Dorsolateral prefrontal cortex (tissue), 122 donors: ENCODE measurements at places on chromosomes 6 and 20. TPM values are rescaled to one million over a fixed set of nuclear protein-coding genes. Genes with fewer than 3 reads are reported as not detected.

- no peak for DNase-seq
Measured at GRCh38 chr6:31300797-31301196, 28.9 kb upstream of the HLA-C start.

DNA sequence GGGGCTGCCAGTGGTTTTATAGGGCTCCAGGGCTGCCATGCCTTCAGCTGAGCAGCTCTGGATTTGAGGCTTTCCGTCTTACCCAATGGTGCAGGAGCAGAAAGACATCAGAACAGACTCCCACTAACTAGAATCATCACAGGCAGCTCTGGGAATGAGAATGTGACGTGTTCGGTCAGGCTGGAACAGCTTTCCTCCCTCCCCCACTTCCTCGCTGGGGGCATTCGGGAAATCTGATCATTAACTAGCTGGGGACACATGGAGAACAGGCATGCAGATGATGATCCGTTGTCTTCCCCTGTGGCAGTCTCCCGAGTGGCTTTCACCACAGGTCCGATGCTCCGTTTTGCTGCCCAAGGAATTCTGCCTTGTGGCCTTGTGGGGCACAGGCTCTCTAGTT, 5.5 kb upstream of the MTG2 start:
- DNase-seq: no peak

DNA sequence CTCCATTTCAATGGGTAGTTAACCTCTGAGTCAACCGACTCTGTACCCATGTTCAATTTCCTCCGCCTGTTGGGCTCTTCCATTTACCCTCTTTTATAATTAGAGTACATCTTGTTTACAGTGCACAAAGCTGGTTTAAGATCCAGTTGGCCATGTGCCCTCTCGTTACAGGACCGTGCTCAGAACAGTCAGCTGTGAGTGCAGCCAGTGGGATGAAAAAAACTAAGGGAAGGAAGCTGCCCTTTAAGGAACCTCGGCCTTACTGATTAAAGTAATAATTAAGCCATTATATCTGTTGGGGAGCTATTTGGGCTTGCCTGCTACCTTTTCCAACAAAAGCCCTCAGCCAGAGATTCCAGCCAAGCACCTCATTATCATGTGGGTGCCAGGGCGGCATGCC, 68.8 kb downstream of the TMEM170B start:
- DNase-seq: no peak

DNA sequence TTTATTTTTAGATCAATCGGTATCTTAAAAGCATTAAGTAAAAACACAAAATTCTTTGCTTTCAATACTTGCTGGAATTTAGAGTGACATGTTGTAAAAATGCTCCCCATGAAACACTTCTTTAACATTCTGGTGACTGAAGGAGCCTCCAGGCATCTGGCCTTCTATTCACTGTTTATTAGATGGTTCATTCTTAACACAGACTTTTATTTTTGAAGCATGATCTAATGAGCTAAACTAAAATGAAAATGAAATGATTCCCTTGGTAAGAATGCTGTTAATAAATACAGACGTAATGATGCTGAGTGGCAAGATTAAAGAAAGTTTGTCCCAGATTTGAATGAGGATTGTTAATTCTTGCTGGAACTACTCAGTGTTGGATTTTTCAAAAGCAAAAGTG, 698.4 kb downstream of the TENT5A start:
- DNase-seq: no peak

- DNase-seq: no peak
Measured at GRCh38 chr20:20498076-20498861, 130.4 kb downstream of the INSM1 start.

GRCh38 chr6:166351715-166352285, 9.5 kb upstream of the SFT2D1 start:
- no peak for DNase-seq

DNA sequence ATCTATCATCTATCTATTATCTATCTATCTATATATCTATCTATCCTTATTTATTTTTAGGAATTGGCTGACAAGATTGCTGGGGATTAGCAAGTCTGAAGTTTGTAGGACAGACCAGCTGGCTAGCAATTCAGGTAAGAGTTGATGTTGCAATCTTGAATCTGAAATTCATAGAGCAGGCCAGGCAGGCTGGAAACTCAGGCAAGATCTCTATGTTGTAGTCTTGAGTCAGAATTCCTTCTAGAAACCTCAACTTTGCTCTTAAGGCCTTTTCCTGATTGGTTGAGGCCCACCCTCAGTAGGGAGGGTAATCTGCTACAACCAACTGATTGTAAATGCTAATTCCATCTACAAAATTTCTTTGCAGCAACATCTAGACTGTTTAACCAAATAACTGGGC, 19.2 kb downstream of the MAPK13 start:
- DNase-seq: no peak

DNA sequence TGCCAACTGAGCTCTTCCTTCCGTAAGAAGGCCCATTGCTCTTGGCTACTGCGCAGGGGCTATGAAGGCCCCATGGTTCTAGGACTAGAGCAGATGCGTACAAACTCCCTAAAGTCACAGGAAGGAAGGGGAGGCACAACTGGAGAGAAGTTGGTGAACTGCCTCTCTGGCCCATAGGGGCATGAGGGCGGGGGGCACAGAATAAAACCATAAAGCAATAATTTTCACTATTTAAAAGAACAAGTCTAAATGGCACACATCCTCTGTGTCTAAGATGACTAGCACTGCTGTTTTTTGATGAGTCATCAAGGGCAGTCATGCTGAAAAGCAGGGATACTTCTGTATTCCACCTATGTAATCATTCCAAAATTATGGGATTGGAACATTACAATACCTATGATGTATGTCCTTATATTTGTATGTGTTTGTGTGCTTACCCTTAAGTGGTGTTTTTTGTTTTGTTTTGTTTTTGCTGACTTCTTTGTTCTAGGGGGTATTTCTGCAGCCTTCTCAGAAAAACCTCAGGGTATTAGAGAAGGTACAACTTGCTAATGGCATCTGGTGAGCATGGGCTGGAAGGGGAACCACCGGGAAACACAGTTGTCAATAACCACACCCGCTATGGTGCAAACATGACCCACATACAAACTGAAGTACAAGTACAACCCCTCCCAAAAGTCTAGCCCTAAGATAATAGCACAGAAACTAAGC, 36.9 kb downstream of the B4GALT5 start:
- no peak for DNase-seq

- DNase-seq: no peak
Measured at GRCh38 chr6:13368731-13369115, 40.4 kb upstream of the TBC1D7 start.

DNA sequence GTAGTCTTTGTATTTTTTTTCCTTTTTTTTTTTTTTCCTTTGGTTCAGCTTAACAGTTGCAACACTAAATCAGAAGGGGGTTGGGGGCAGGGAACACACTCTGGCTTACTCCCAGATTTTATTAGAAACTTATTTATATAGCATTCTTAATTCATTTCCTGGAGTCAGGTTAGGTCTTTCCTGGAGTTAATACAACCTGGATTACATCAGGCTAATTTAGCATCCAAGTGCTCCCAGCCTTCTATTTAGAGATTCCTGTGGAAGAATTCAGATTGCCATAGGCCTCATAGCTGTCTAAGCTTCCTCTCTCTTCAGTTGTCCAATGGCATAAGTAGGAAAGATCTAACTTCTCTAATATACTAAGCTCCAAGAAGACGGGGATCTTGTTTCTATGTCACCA, 35.8 kb upstream of the PKHD1 start:
- DNase-seq: no peak

GRCh38 chr20:9331707-9332435, 182.5 kb upstream of the LAMP5 start:
- no peak for DNase-seq

- DNase-seq: no peak
Measured at GRCh38 chr20:34293589-34293988, 9.6 kb downstream of the AHCY start.

GRCh38 chr6:152636021-152636608, 1.0 kb downstream of the SYNE1 start:
- DNase-seq: peak; percentile 51

GRCh38 chr20:44357020-44357419, 1.5 kb downstream of the HNF4A start:
- no peak for DNase-seq

DNA sequence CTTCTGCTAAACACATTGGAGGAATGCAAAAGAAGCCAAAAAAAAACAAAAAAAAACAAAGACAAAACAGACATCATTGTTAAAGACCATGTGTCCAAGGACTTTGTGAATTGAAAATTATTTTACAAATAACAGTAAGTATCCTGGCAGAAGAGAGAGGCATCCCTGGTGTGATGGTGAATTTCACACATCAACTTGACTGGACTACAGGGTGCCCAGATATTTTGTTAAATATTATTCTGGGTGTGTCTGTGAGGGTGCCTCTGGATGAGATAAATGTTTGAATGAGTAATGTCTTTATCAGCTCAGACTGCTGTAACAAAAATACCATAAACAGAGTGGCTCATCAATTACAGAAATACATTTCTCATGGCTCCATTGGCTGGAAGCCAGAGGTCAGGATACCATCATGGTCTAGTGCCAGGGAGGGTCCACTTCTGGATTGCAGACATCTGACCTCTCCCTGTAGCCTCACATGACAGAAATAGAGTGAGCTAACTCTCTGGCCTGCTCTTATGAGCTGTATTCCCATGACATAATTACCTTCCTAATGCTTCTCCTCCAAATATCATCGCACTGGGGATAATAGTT, 12.2 kb upstream of the C6orf118 start:
- no peak for DNase-seq

DNA sequence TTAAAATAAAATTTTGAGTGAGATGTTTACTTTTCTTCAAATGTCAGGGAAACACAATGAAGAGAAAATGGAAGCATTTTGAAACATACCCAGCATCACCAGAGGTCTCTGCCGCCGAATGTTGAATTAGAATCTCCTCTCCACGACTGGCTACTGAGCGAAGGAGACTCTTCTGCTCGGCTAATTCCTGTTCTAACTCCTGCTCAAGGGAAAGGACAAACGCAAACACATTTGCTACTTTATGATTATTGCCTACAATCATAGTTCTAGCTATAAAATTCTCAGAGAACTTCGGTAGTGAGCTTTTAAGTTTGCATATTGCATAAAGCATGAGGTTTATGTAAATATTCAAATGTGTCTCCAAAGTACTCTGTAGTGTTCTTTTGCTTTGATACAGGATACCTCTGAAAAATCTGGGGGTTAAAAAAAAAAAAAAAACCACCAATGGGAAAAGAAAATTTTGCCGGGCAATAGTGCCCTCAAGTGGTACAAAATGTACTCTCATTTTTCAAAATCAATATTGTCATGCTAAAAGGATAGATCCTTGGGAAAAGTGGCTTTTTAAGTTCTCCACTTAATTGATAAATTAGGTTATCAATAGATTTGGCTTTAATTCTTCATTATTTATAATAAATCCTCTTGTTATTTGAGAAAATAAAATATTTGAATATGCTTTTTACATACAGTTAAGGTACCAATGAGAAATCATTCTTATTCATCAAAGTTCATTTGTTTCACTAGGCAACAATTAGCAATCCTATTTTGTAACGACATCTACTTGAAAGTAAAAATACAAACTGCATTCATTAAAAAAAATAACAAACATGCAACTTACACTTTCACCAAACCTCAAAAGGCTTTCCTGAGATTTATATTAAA, 369.0 kb downstream of the SYNE1 start:
- no peak for DNase-seq

GRCh38 chr6:11067348-11067747, 23.2 kb upstream of the ELOVL2 start:
- DNase-seq: no peak

DNA sequence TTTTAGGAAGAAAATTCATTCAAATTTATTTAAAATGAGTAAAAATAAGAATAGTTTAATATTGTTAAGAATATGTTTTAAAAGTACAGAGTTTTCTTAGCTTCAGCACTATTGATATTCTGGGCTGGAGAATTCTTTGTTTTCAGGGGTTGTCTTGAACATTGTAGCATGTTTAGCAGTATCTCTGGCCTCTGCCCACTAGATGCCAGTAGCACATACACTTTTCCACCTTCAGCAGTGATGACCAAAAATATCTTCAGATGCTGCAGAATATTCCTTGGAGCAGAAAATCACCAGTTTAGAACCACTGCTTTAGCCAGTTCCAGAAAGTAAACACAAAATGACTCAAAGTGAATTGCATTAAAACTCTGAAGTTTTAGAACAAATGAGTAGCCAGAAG, 19.4 kb upstream of the SDHAF4 start:
- no peak for DNase-seq

- DNase-seq: peak; percentile 54
Measured at GRCh38 chr6:53651205-53651763, 14.3 kb downstream of the KLHL31 start.

DNA sequence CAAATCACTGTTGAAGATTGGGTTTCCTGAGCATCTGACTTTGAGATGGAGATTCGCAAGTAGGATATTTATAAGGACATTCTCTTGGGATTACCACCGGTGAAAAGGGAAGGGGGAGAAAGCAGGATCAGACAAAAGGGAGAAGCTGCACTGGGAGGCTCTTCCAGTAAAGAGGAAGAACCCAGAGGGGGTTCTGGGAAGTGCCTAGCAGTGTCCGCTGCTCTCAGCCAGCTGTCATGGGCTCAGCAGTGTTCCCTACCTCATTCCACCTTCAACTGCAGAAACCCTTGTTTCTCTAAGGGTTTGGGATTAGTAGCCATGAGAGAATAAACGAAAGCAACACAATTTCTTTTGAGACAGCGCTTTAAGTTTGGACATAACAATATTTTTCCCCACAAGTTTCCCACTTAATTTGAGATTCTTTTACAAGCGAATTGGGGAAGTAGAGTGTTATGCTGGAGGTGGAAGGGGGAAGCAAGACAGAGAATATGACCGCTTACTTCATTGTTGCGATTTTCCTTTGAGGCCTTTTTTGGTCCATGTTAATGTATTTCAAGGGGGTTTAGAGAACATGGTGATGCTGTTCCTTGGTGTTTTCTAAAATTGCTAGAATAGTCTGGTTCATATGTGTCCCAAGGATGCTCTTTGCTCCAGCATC, 154.5 kb upstream of the SCGN start:
- no peak for DNase-seq

HLA-DRA gene
- total RNA-seq: 44.7 TPM

TBPL1 gene
- 55.7 TPM for total RNA-seq

SYNGAP1 gene
- total RNA-seq: 105 TPM

SLC44A4 gene
- not detected for total RNA-seq

TMC2 gene
- 0.58 TPM for total RNA-seq

NKX2-2 gene
- total RNA-seq: 11.9 TPM

TTBK1 gene
- 47.4 TPM for total RNA-seq

TPBG gene
- 13.5 TPM for total RNA-seq

VSX1 gene
- total RNA-seq: 5.1 TPM

TRIM15 gene
- total RNA-seq: not detected

OR2B6 gene
- total RNA-seq: not detected
